ENCODE measurements at places on chromosomes 6 and 20. TPM values are rescaled to one million over a fixed set of nuclear protein-coding genes. Genes with fewer than 3 reads are reported as not detected.
A peak's percentile ranks its signal among the peaks of the same experiment; 100 is the strongest.

DNA sequence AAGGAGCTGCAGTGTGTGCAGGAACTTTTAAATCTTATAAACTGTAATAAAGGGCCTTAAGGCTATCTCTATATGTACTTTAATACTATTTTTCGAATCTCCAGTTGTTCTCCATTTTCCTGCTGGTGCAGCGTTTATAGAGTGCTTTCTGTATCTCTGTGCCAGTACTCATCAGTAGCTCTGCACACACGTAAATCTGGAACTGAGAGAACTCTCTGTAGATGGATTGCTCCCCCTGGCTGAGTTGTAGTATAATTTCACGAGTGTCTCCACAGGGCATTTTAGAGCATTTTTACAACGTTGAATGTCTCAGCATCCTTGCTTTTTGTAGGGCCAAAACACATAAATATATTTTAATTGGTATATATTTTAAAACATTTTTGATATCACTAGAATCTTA is 256.5 kb downstream of the TRDN start:
- DNase-seq, result peak; percentile 12

DNA sequence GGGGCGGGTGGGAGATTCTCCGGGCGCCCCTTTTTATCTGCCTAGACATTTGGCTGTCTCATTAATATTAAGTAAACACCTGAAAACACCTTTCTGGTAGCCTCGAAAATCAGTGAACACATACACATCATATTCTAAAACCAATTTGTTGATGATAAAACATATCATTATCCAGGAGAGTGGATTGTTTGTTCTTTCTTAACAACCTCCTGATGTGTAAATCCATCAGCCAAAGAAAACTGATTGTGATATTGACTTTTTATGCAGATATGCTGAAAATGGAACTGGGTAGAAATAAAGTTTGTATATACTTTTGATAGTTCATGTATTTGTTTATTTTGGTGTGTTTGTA is 75.7 kb downstream of the ADGRG6 start:
- no peak for DNase-seq

- DNase-seq, result no peak
Measured at GRCh38 chr6:157158897-157159296, 164.4 kb downstream of the TMEM242 start.

DNA sequence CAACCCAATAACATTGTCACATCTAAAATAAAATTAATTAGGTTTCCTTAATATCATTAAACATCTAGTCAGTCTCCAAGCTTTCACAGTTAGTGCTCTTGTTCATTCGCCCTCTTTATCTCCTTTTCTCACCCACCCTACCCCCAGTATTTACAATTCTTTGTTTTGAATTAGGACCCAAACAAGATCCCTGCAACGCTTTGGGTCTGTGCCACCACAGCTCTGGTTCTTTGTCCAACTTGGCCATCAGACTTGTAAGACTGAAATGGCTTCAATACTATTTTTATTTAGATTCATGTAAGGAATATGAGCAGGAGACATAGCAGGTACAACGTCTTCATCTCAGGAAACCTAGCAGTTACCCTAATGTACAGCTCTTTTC is 276.5 kb downstream of the CDKAL1 start:
- peak; percentile 16 for DNase-seq

DNA sequence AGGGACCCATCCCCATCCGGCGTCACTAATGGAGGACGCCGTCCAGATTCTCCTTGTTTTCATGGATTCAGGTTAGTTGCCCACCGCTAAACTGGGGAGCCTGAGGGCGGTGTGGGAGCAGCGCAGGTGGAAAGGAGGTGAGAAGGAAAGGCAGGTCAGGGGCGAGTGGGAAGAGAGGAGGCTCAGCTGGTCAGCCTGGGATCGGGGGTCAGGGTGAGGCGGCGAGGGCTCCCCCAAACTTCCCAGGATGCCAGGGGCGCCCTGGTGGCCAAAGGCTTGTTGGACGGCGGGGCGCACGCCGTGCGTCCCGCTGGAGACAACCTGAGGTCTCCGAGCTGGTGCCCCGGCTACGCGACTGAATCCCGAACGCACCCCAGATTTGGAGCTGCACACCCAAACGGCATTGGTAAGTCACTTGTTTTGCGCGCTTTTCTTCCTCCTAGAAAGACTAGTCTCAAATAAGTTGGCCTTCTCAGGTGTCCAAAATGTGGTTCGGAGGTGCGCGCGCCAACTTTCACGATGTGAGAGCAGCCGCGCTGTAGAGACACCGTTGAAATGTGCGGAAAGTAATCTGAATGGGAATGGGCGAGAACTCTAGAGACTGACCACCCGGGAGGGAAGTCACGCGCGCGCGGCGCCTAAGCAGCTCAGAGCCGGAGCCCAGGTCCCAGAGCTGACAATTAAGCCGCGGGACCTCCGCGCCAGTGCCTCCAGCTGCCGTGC is 9.7 kb downstream of the GNAS-AS1 start:
- DNase-seq, result no peak

DNA sequence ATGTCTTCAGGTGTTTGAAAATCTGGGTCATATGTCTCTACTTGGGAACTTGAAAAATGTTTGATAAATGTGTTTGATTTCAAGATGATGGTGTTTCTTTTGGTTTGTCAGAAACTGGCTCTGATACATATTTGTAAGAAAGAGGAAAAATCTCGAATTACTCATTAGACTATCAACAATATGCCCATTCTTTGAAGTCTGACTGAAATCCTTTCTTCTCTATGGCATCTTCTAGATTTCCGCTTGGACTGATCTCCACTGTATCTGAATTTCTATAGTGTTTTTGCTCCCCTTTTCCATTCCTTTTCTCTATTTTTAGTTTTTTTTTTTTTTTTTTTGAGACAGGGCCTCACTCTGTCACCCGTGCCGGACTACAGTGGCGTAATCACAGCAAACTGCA is 1096.5 kb downstream of the KIF16B start:
- DNase-seq, result no peak

DNA sequence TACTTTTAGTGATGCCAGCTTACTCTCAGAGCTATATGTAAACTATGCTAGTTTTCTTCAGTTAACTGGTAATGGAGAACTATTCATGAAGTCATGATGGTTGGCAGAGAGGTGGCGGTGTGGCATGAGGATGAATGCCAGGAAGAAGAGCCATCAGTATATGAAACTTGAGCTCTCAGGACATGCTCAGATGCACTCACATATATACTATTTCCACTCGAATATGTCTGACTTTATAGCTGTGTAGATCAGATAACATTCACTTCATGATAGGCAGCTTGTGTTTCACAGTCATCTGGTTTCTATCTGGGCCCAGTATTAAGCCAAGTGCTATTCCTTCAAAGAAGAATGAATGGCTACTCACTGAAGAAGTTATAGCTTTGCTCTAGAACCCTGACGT is 46.2 kb upstream of the CEP85L start:
- no peak for DNase-seq

DNA sequence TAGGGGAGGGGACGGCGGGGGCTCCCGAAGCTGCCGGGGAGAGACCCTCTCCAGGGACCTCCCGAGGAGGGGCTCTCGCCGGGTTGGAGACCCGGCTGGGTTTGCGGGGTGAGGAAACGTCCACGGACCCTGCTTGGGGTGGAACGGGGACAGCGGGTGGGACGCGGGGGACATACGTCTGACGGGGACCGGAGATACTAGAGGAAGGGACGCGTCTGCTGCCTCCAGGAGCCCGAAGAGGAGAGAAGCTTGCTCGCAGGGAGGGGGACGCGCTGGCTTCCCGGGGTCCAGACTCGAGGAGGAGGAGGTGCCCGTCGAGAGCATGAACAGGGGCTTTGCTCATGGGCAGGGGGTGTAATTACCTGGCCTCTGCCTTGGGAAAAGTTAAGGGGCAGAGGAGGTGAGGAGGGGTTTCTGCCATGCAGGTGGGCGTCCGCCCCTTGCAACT is 593 bp downstream of the DNMT3B start:
- no peak for DNase-seq

- DNase-seq, result no peak
Measured at GRCh38 chr20:32943490-32944052, 60.7 kb downstream of the SUN5 start.

GRCh38 chr20:35994994-35995453 is 26.6 kb downstream of the CNBD2 start:
- DNase-seq, result peak; percentile 68

- no peak for DNase-seq
Measured at GRCh38 chr6:95948324-95948723, 67.5 kb upstream of the FUT9 start.

GRCh38 chr6:118326712-118327111 is 221.4 kb upstream of the PLN start:
- no peak for DNase-seq

DNA sequence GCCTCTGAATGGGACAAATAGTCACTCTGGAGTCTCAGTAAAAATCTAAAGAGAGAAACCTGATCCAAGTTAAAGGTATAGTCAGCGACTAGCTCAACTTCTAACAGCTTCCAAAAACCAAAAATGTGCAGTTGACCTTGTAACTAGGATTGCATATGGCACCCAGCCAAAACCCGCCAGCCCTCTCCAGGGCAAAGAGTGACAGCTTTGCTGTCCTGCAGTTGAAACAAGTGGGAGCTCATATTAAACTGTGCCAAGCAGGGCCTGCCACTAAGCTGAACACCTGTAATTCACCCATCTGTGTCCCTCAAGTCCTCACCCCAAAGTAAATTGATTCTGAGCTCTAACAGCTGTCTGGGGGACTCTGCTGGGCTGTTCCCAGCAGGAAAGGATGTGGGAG is 695.3 kb downstream of the MAFB start:
- DNase-seq, result no peak

GRCh38 chr6:17442196-17442595 is 48.8 kb downstream of the CAP2 start:
- no peak for DNase-seq

DNA sequence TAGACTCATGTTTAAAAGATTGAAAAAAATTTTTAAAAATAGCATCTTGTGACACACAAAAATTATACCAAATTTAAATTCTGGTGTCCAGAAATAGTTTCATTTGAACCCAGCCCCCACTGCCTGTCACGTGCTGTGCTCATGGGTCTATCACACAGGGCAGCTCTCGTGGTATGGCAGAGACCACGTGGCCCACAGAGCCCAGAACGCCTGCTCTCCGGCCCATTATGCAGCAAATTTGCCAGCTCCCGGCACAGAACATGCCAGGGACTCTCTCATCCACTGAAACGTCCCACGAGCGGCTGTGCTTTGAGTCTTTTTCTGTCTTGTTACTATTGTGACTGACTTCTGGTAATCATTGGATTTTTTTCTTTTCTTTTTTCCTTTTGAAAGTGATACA is 224.3 kb downstream of the TTLL2 start:
- no peak for DNase-seq

DNA sequence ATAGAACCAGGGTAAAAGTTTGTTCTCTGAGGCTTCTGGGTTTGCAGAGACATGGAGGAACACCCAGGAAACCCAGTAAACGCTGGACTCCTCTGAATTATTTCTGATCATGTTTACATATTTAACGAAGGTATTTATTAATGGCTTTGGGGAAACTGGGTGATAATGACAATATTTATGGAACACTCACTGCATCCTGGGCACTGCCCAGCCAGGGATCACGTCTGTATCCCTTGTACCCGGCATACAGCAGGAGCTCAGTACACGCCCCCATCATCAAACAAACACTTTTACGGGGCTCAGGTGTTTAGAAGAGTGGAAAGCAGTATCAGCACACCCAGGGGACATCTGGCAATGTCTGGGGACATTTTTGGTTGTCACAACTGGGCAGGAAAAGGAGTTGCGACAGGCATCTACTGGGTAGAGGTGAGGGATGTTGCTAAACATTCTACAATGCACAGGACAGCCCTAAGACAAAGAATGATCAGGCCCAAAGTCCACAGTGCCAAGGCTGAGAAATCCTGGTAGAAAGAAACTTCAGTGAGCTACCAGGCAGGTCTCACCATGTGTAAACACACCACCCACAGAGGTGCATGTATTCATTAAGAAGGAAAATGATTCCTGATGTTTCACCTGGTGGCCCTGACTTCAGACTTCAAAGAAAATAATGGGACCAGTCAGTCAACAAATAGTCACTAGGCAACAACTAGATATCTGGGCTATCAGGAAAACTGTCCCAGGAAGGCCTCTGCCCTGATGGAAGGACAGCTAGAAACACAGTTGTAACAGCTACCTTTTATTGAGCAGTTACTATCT is 35.3 kb downstream of the ZMYND8 start:
- DNase-seq, result no peak

- DNase-seq, result no peak
Measured at GRCh38 chr6:153963352-153963751, 75.7 kb upstream of the OPRM1 start.

- DNase-seq, result peak; percentile 74
Measured at GRCh38 chr6:53014063-53014462, 19.0 kb upstream of the GSTA4 start.

GRCh38 chr6:114138577-114139248 is 167.8 kb upstream of the HDAC2 start:
- no peak for DNase-seq

- DNase-seq, result no peak
Measured at GRCh38 chr6:41799559-41799911, 12.0 kb downstream of the TOMM6 start.

DNA sequence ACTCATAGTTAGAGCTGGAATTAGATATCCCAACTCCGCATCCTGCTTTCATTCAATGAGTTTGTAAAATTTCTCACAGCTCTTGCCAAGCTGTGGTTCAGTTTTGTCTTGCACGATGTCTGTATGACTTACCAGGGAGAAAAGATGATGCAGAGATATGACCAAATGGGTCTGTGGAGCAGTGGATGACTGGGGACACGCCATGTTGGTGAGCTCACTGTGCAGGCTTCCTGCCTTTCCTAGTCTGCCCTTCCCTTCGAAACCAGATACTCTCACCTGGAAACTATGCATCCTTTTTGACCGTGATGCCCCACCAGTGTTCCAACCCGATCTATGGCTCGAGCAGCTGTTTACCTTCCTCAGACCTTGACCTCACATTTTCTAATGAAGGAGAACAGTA is 262.7 kb upstream of the BMP2 start:
- no peak for DNase-seq

DNA sequence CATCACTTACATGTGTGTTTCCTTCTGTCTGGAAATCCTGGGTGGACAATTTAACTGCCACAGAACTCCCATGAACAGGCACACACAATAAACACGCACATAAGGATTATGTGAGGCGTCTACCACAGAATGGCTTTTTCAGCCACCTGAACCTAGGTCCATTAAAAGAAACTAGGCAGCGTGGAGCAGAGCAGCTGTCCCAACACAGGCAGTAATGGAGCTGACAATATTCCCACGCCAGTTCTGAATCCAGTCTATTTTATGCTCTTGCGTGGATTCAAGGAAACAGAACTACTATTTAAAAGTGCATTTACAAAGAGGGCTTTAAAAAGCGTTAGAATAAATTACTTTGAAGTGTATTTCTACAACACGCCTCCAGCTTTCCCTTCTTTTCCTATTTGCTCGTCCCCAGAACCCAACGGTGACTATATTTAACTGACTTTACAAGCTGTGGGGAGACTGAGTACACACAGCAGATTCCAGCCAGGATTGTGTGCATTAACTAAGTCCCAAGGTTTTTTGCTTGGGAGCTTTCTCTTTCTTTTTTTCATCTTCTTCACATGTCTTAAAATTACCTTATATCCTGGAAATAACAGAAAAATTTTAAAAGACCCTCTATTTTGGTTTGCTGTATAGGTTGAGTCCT is 95.9 kb downstream of the GMDS start:
- DNase-seq, result no peak

Gene VAPB
- 13.0 TPM for total RNA-seq

Gene CCDC170
- total RNA-seq, result 0.77 TPM

Gene CDH22
- not detected for total RNA-seq

Gene IPCEF1
- total RNA-seq, result 0.26 TPM

Gene VGLL2
- not detected for total RNA-seq

Gene MTRF1L
- total RNA-seq, result 13.4 TPM

Gene CAP2
- total RNA-seq, result 8.6 TPM

Gene TP53TG5
- total RNA-seq, result under 0.01 TPM

Gene SOX4
- total RNA-seq, result 38.1 TPM

Gene ADAM33
- total RNA-seq, result 37.2 TPM

Gene GJA10
- total RNA-seq, result not detected

Gene MARCKS
- 81.7 TPM for total RNA-seq

Gene TINAG
- total RNA-seq, result not detected

Gene EEF1A2
- total RNA-seq, result 1.7 TPM
